ENCODE measurements at places on chromosomes 3 and 15. TPM values are rescaled to one million over a fixed set of nuclear protein-coding genes. Genes with fewer than 3 reads are reported as not detected.

- no peak overlapping the region for H3K27ac ChIP-seq
- no peaks in the 10 kb centered on the region for H3K36me3 ChIP-seq
- no peaks in the 10 kb centered on the region for H3K4me1 ChIP-seq
Observed at GRCh38 chr15:82641129-82641798, 5.9 kb downstream of the CPEB1 start.

DNA sequence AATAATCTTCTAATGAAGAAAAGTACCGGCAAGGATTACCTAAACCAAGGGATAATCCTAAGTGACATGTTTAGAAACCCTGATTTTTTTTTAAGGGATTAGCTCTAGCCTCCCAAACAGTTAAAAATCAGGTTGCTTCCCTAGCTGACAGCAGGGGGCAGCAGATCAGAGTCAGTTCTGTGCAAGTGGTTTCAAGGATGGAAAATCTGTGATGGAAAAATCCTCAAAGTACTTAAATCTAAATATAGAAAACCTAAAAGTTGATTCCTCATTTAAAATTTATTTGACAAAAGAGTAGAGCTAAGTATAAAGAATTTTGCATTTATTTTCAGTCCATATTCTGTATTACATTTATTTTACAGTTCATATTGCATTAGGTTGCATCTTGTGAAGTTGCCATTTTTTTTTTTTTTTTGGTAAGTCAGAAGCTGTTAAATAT lies 107.6 kb downstream of the PEX5L start:
- H3K4me1 ChIP-seq = no peaks in the 10 kb centered on the region
- H3K27me3 ChIP-seq = peaks cover 5% of the 10 kb centered on the region
- no peak for DNase-seq
- no peak overlapping the region for H3K4me3 ChIP-seq
- H3K27ac ChIP-seq = no peak overlapping the region

DNA sequence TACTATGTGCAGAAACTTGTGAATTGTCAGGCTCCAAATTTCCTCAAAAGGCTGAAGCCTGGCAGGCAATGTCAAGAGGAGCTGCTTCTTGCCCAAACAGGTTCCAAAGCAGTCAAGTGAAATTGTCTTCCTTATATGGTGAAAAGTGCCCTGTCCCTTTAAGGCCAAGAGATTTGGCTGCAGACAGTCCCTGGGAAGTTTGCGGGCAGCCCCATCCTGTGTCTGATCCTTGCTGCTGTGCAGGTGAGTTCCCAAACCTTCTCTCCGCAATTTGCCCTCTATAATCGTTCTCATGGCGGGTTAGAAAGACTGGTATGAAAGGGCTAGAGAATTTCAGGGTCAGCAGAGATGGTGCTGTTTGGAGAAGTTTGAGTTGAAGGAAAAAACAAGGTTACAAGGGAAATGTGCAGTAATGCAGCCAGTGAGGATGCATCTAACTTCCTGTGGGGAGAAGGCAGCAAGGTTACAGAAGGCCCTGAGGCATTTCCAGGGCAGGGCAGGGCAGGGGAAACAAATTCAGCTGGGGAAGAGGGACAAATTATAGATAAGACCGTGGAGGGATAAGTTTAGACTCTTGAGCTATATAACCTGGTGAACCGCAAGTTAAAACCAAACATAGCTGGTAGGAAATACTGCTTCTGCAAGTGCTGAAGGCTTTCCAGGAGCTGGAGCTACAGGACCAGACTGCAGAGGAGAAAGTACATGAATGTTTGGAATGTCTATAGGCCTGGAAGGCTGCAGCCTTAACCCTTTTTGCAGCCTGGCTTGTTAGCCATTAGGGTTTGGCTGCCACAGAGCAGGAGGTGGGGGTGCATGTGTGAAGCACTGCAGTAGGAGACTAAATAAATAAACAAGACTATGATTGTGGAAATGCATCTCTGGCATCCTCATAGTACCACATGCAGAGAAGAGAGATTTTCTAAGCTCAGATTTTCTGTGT lies 256.2 kb upstream of the IL12A start:
- H3K27ac ChIP-seq = no peak overlapping the region
- H3K4me1 ChIP-seq = no peaks in the 10 kb centered on the region
- no peaks in the 10 kb centered on the region for H3K36me3 ChIP-seq
- H3K27me3 ChIP-seq = no peaks in the 10 kb centered on the region
- no peak for DNase-seq
- H3K4me3 ChIP-seq = no peak overlapping the region

- DNase-seq = no peak
- H3K27ac ChIP-seq = no peak overlapping the region
- no peaks in the 10 kb centered on the region for H3K4me1 ChIP-seq
- peaks cover 2% of the 10 kb centered on the region for H3K27me3 ChIP-seq
- H3K4me3 ChIP-seq = no peak overlapping the region
Observed at GRCh38 chr3:31882895-31883294, 98.2 kb downstream of the OSBPL10 start.

DNA sequence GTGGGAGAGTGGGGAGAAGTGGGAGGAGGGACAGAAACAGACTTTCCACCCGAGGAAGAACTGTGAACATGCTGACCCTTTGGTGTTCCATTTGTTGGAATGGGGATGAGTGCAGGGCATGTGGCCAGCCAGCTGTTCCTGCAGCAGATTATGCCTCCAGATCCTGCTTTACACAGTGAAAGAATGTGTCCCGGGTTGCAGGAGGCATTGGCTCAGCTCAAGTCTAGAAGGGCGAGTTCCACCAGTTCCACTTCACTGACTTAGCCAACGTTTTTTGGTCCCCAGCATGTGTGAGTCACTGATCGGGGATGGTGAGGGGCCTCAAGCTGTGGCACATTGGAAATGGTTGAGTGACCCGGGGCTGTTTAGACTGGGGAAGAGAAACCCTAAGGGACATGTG lies 307.0 kb upstream of the ROPN1 start:
- no peak for DNase-seq
- no peaks in the 10 kb centered on the region for H3K36me3 ChIP-seq
- H3K4me3 ChIP-seq = no peak overlapping the region
- H3K27me3 ChIP-seq = no peaks in the 10 kb centered on the region
- no peak overlapping the region for H3K27ac ChIP-seq

HRG gene
- polyA plus RNA-seq = not detected

CLDN16 gene
- not detected for polyA plus RNA-seq

LHFPL4 gene
- polyA plus RNA-seq = not detected
